ENCODE measurements at places on chromosomes 13 and 19. TPM values are rescaled to one million over a fixed set of nuclear protein-coding genes. Genes with fewer than 3 reads are reported as not detected.

DNA sequence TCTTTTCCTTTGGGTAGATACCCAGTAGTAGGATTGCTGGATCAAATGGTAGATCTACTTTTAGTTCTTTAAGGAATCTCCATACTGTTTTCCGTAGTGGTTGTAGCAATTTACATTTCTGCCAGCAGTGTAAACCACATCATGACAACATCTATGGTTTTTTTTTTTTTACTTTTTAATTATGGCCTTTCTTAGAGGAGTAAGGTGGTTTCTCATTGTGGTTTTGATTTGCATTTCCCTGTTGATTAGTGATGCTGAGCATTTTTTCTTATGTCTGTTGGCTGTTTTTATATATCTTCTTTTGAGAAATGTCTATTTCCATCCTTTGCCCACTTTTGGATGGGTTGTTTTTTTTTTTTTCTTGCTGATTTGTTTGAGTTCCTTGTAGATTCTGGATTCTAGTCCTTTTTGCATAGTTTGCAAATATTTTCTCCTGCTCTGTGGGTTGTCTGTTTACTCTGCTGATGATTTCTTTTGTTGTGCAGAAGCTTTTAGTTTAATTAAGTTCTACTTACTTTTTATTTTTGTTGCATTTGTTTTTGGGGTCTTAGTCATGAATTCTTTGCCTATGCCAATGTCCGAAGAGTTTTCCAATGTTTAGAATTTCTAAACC, 38.8 kb downstream of the TDRD3 start:
- no peak for DNase-seq

DNA sequence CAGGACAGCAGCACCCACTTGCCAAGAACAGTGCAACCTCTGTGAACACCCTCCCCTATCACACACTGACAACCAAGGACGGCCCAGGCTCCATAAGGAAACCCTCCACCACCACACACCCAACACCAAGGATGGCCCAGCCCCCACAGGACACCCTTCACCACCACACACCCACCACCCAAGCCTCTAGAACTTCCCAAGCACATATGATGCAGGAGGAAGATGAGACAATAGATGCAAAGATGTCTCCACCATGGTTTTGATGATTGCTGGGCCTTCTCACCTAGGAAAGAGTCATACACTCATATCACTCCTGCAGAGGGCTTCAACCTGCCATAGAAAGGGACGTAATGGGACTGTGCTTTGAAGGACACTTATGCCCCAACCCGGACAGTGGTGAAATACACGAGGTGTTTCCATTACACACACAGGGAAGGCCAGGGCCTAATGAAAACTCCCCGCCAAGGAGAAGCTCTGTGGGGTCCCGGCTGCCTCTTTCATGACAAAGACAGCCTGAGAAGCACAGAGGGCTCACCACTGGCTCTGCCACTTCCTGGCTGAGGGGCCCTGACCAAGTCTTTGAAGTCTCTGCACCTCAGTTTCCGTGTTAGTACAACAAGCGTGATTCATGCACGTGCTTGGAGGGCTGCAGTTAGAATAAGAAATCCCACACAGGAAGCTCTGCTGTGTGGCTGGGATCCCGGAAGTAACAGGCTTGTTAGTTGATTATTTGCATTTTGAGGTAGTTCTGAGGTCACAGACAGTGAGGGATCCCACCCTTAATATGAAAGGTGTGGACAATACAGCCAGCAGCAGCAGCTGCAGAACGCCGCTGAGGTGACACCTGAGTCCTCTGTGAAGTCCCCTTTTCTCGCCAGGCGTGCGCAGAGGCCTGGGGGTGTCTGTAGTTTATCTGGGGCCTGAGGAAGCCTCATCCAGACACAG, 61.9 kb upstream of the ATP12A start:
- peak; percentile 81 for DNase-seq

DNA sequence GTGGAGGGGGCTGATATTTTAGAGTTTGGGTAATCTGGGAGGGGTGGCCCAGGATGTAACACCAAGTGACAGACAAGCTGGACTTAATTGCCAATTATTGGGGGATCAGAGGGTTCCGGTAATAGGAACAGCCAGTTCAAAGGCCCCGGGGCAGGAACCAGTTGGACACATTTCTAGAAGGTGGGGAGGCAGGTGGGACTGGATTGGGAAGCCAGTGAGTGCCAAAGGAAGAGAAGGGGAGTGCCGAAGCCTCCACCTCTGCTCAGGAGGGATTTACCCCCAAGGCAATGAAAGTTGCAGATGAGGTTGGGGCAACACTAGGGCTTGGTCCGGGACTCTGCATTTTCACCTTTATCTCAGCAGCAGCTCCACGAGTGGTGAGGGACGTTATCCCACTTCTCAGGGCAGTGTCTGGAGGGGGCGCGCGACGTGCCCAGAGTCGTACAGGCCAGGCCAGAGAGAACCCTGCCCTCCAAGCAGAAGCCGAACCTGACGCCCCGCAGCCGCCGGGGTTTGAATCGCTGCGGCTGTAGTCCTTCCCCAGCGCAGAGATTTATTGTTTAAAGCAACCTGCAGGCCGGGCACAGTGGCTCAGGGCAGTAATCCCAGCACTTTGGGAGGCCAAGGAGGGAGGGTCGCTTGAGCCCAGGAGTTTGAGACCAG, 5.7 kb upstream of the JUND start:
- no peak for DNase-seq

The COX7A1 gene
- 33.1 TPM for total RNA-seq

The CYP2B6 gene
- not detected for total RNA-seq

DNA sequence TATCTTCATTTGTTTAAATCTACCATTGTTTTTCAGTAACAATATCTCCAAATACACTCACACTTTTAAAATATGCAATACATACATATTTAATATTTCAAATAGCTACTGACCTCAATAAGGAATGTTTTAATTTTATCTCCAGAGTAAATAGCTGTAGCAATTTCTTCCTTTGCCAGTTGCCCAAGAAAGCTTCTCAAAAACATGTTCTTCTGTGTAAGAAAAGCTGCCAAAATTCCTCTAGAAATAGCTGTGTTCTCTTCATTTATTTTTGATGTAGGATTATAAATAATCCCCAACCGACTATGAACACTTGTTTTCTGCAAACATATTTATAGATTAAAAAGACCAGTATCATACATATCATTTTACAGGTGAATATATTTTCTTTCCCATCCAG, 150.5 kb downstream of the UGGT2 start:
- no peak for DNase-seq

DNA sequence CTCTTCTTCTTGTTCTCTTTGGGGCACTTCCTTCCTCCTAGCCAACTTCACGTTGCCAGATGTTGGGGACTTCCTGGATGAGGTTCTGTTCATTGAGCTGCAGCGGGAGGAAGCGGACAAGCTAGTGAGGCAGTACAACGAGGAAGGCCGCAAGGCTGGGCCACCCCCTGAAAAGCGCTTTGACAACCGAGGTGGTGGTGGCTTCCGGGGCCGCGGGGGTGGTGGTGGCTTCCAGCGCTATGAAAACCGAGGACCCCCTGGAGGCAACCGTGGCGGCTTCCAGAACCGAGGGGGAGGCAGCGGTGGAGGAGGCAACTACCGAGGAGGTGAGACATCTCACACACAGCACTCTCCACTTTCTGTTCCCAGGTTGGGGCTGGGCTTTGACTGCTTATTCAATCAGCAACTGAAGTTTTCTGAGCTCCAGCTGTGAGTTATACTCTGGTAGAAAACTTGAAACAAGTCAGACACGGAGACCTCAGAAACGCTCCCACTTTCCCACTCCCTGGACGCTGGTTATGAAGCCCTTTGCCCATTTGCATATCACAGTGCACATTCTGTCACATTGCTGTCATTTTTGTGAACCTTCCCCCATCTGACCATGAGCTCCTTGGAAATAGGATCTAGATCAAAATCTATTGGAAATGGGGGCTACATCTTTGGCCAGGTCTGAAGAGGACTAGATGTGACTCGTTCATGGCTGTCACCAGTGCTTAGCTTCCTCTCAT, 7.2 kb upstream of the CCDC97 start:
- no peak for DNase-seq

The MEIOSIN gene
- not detected for total RNA-seq

The PTH2 gene
- total RNA-seq = not detected

DNA sequence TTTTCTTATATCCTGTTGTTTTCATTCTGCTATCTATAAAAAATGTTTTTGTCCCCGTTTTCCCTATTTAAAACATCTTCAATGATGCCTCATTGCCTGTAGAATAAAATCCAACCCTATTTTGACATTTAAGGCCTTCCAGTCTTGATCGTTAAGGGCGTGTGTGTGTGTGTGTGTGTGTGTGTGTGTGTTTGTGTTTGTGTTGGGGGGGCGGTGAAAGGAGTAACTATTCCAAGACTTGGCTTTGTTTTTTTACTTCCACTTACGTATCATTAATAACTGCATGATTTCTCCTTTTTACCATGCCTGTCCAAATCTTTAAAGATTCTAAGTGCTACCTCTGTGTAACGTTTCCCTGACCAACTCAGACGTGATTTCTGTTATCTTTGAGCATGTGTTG, 784 bp downstream of the PIBF1 start:
- DNase-seq = no peak

DNA sequence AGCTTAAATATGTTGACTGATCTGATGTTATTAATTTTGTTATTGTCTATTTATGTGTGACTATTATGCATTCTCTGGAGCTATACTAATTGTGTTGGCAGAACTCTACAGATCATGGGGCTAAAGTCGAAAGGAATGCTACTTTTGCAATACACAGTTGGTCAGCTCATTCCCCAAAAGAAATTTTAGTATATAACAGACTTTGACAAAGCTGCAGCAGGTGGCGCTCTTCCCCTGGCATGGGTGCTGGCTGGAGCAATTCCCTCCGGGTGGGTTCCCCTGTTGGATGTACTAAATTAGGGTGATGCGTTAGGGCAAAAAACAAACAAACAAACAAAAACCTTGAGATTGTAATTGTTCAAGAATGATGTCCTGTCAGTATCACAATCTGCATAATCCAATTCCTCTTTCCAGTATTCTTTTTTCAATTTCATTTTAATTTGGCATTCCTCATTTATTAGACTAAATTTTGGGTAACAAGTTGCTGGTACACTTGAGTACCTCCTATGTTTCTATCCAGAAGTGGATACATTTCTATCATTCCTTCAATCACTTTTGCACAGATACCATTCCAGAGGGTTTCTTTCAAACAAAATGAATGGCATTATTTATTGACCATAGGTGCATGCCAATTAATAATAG, 322.8 kb upstream of the EDNRB start:
- no peak for DNase-seq

GRCh38 chr19:16403151-16403977, 68.4 kb downstream of the EPS15L1 start:
- no peak for DNase-seq

DNA sequence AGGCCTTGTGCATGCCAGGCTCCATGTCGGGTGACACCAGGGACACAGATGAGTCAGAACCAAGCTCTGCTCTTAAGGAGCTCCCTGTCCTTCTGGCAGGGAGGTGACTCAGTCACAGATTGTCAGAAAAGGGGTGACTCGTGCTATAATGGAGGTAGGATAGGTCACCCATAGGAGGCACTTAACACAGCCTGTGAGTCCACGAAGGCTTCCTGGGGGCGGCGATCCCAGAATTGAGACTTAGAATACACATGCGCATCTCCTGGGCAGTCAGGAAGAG, 19.6 kb downstream of the FUZ start:
- no peak for DNase-seq

The SPART gene
- 63.8 TPM for total RNA-seq

The PALM gene
- total RNA-seq = 40.0 TPM

The LRRC63 gene
- total RNA-seq = 0.49 TPM

DNA sequence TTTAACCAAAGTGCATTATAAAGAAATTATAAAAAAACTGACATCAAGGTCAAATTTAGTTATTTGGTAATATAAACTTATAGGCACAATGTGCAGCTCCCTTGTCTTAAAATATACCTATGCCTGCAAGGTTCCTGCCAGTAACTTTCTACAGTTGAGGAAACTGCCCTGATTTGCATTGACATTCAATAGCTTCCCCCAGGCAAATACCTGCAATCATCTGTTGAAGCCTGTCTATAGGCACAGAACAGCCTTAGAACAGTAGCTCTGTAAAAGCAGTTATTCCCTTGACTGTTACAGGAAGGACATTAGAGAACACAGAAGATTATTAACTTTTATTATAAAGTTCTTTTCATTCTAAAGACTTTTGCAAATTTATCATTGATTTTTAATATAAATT, 1239.5 kb downstream of the PCDH9 start:
- no peak for DNase-seq

DNA sequence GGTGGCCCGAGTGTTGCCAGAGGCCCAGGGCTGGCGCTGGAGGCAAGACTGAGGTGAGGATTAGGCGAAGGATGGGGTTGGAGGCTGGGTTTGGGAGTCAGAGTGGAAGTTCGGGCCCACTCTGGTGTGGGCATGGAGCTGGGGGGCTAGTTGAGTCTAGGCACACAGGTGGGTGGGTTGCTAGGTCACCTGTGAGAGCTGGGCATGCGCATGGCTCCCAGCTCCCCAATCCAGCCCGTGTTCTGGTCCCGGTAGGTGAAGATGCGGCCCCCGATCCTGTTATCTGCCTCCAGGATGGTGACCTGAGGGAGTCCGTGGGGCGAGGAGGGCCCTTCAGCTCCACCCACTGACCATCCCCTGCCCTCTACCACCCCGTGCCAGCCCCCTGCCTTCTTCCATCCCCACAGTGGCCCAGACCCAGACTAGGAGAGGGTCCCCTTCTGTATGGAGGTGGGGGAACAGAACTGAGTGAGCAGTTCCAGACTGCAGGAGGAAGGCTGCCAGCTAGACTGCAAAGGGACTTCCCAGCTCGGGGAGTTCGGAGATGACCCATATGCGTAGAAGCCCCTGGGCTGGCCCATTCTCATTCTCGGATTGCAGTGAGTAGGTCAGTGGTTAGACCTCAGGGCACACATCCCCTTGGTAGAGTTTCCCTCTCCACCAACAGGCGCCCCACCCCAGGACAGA, 1.7 kb downstream of the IL4I1 start:
- DNase-seq = no peak

DNA sequence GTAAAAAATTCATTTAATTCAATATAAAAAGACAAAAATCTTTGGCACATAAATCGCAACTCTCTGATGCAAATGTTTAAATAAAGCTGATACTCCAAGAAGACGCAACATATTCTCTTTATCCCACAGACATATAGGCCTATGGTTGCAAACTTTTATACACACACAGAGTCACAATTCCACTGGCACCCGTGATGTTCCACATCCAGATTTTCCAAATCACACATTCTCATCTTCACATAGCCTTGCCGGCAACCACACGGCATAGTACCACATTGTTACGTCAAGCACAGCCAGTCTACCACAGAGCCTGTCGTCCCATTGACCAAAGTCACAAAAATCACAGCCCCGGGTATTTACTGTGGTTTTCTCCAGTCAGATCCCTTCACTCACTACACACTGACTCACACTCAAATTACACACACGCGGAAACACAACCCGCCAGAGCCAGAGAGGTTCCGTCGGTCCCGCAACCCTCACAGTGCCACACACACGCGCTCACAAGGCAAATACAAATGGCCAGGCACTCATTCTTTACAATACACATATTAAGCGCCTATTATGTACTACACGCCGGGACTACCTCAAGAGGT, 546 bp upstream of the ZNF546 start:
- DNase-seq = no peak

GRCh38 chr19:44943801-44944249, 1.8 kb downstream of the APOC4 start:
- no peak for DNase-seq

- DNase-seq = no peak
Measured at GRCh38 chr19:45256836-45257235, 5.8 kb downstream of the MARK4 start.

All from vagina (tissue), 2 donors.